Memory B cell (primary cell): ENCODE measurements at places on chromosomes 12 and 14.

GRCh38 chr14:35285168-35286002 is 6.8 kb upstream of the PSMA6 start:
- DNase-seq = peak; percentile 23
- H3K4me1 ChIP-seq = peaks cover 30% of the 10 kb centered on the region
- no peaks in the 10 kb centered on the region for H3K27me3 ChIP-seq
- H3K36me3 ChIP-seq = peaks cover 10% of the 10 kb centered on the region
- peak overlapping the region; percentile 75 for H3K4me3 ChIP-seq
- peak overlapping the region; percentile 67 for H3K27ac ChIP-seq

DNA sequence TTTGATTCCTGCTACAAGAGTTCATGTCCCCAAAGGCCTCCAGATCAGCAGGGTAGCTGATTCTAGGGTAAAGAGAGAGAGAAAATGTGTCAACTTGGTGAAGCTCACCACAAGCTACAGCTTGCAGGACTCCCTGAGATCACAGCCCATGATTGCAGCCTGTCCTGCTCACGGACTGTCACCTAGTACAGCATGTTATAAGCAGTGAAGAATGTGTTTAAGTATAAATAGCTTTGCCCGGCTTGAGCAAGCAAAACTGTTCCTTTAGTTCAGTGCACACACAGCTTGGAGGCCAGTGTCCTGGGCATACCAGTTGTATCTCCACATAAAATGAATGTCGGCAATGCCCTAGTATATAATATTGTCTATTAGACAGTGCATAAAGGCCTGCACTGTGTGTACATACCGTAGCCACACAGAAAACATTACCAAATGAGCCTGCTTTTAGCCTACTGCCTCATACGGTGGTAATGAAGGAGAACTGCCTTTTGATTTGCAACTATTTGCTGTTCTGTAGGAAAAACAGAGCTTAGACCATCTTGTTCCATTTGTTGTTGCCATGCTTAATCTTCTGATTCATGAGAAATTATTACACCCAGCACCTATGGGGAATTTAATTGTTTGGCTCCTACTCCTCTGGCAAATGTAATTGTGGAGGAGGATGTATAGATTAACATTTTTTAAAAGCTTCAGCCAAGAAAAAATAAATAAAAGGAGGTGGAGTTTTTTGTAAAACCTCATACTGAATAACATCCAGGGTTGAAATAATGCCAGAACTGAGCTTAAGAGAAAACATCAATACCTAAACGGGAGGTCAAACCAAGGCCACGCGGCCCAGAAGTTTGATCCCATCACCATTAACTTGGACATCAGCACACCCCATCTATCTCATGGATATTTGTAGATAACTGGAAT is 108.1 kb upstream of the G2E3 start:
- no peaks in the 10 kb centered on the region for H3K4me1 ChIP-seq
- no peak overlapping the region for H3K27ac ChIP-seq
- no peak overlapping the region for H3K4me3 ChIP-seq
- no peaks in the 10 kb centered on the region for H3K27me3 ChIP-seq

DNA sequence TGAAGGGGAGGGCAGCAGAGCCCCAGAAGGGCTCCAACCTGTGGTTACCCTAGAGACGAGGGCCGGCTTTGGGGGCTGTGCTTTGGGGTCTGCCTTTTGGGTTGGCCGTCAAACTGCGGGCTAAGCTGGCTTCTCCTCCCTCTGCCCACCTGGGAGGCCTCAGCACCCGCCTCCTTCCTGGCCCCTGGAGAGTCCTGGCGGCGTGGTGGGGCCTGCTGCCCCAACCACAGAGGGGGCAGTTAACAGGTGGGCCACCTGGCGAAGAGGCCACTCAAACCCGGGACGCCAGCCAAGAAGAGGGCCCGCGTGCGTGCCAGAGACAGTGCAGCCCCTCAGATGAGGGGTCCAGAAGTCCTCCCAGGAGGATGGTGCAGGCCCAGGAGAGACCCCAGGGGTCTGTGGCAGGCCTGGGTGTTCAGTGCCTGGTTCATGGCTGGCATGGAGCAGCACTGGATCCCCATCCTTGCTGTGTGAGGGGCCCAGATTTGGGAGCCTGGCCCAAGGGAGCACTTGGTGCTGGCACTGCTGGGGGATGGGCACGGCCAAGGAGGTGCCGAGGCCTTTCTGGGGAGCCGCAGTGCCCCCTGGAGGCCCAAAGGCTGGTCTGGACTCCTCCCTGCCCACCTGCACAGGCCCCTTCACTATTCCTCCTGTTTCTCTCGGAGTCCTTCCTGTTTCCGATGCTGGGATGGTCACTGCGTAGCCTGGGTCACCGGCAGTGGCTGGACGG is 48.8 kb downstream of the LRCOL1 start:
- H3K4me3 ChIP-seq = peak overlapping the region; percentile 84
- H3K27ac ChIP-seq = no peak overlapping the region
- H3K36me3 ChIP-seq = peaks cover 8% of the 10 kb centered on the region
- peaks cover 15% of the 10 kb centered on the region for H3K4me1 ChIP-seq
- DNase-seq = peak; percentile 31

DNA sequence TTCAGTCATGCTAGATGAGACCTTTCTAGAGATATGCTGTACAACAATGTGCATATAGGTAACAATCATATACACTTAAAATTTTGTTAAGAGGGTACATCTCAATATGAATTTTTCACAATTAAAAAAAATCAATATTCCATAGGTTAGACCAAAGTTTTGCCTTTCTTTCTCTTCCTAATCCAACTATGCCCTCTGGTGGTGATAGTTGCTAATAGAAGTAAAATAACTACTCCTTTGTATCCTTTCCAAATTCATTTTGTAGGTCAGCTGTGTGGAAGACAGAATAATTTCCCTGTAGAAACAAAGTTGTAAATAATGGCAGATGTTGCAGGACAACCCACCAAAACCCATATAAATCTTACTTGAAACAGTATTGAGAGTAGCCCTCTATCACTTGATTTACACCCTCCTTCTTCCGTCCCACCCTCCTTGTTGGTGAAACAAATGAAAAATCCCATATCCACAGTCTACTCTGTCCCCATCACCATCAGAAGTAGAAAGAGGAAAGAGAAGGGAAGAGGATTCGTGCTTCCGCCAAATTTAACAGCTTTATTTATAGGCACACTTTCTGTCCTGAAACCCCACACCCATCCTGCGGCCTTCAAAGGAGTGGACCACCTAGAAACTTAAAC is 34.2 kb upstream of the KICS2 start:
- peak; percentile 47 for DNase-seq
- H3K4me1 ChIP-seq = no peaks in the 10 kb centered on the region
- no peak overlapping the region for H3K4me3 ChIP-seq
- H3K27ac ChIP-seq = no peak overlapping the region
- peaks cover 1% of the 10 kb centered on the region for H3K27me3 ChIP-seq

DNA sequence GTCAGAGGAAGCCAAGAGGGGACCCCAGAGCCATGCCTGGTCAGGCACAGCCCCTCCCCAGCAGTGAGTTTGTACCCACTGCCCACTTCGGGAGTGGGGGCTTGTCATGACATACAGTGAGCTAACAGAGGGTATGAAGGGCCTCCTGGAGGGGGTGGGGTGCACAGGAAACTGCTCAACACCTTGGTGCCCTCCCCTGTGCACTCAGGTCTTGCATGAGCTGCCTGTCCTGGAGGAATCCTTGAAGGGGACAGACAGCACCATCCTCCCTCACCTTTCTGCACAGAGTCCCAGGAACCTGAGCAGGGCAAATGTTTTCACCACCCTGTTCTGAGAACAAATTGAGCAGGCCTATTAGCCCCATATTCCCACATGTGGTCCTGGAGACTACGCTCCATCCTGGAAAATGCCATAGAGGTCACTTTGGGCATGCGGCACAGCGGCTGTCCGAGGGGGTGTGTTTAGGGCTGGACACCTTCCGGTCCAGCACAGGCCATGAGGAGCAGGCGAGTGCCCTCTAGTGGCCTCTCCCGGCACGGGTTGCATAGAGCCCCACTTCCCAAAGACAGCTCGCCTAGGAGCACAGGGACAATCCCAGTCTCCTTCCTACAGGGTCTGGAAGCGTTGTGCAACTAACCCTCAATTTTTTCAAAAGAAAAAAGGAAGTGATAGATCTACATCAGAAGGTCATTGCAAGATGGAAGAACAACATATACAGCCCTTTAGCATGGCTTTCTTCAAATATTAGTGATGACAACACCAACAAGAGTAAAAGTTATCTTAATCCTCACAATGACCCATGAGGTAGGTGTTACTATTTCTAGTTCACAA is 31.9 kb upstream of the ZFP36L1 start:
- no peak overlapping the region for H3K4me3 ChIP-seq
- H3K4me1 ChIP-seq = peaks cover 40% of the 10 kb centered on the region
- no peaks in the 10 kb centered on the region for H3K27me3 ChIP-seq
- H3K27ac ChIP-seq = no peak overlapping the region
- no peaks in the 10 kb centered on the region for H3K36me3 ChIP-seq

DNA sequence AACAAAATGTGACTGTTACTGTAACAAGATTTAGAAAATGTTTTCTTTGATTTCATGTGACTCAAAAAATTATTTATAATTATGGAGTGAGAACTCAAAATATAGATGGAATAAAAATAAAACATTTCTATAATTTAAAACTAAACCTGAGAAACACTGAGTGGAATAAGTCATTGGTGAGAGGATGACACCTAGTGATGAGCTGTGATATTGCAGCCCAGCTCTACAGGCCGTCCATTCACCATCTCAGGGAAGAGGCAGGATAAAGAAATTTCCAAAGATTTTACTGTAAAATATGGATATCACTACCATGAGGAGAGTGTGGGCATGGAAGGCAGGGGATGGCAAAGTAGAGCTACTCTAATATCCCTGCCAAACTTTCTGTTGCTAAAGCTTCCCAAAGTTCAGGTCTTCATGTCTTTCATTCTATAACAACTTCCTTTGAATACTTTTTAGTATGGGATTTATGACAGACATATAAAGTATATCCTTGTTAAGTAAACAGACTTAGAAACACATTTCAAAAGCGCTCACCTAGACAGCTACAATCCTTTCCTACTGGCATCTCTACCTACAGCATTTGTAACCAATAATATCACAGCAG is 308.0 kb downstream of the ITPR2 start:
- H3K27ac ChIP-seq = no peak overlapping the region
- no peak overlapping the region for H3K4me3 ChIP-seq
- H3K27me3 ChIP-seq = no peaks in the 10 kb centered on the region
- peaks cover 22% of the 10 kb centered on the region for H3K36me3 ChIP-seq
- peaks cover 9% of the 10 kb centered on the region for H3K4me1 ChIP-seq

DNA sequence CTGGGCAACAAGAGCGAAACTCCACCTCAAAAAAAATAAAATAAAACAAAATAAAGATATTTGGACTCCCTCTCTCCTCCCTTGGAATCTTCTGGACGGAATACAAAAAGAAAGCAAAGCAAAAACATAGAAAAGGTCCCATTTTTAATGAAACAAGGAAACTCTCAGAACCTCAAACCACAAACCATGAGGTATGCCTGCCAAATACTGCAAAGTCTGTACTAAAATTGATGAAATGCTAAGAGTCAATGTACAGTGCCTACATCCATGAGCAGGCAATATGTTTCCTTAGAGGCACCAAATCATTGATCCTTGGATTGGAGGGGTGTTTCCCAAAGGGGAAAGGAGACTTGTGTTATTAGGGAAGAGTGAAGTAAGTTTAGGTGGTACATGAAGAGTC is 8.2 kb upstream of the RPS6KA5 start:
- H3K4me3 ChIP-seq = no peak overlapping the region
- H3K4me1 ChIP-seq = peaks cover 17% of the 10 kb centered on the region
- H3K27ac ChIP-seq = no peak overlapping the region
- H3K27me3 ChIP-seq = no peaks in the 10 kb centered on the region

DNA sequence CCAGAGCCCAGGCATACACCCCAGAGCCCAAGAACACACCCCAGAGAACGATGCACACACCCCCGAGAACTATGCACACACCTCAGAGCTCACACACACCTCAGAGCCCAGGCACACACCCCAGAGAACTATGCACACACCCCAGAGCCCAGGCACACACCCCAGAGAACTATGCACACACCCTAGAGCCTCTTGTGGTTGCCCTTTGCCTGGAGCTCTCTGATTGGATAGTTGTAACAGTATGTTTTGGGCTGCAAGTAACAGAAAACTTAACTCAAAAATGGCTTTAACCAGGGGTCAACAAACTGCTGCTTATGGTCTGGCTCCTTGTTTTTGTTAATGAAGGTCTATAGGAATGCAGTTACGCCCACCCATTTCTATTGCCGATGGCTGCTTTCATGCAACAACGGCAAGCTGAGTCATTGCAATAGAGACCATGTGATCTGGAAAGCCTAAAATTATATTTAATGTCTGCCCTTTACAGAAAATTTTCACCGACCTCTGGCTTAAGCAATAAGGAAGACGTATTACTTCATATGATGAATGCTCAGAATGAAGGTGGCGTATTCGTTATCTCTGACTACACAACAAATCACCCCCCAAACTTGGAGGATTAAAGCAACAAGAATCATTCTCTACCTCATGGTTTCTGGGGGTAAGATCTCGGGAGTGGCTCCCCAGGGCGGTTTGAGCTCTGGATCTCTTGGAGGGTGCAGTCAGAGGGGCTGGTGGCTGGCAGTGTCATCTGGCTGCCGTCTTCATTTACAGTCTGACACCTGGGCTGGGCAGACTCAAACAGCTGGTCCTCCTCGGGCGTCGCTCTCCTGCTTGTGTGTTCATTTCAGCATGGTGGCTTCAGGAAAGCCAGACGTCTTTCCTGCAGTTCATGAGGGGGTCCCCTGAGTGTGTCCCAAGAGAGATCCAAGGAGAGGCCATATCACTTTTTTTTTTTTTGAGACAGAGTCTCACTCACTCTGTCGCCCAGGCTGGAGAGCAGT is 66.3 kb upstream of the NCOR2 start:
- DNase-seq = no peak
- H3K27ac ChIP-seq = no peak overlapping the region
- H3K4me3 ChIP-seq = no peak overlapping the region
- peaks cover 22% of the 10 kb centered on the region for H3K27me3 ChIP-seq
- H3K4me1 ChIP-seq = peaks cover 3% of the 10 kb centered on the region

DNA sequence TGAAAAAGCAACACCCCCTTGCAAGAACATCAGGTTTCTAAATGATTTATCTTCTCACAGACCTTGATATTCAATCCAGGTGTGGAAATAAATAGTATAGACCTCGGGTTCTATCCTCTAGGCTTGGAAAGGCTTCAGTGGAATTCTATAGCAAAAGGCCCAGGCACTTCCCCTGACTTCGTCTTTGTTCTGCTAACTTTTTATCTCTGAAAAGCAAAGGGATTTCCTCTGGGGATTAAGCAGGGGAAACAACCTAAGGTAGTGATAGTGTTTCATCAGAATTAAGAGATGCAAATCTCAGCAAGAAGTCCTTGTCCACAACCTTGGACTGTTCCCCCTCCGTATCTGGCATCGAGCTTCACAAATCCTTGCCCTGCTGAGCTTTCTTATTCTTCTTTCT is 59.5 kb upstream of the DUSP6 start:
- DNase-seq = no peak
- H3K4me1 ChIP-seq = peaks cover 3% of the 10 kb centered on the region
- no peaks in the 10 kb centered on the region for H3K27me3 ChIP-seq
- H3K4me3 ChIP-seq = no peak overlapping the region
- peaks cover 7% of the 10 kb centered on the region for H3K36me3 ChIP-seq

DNA sequence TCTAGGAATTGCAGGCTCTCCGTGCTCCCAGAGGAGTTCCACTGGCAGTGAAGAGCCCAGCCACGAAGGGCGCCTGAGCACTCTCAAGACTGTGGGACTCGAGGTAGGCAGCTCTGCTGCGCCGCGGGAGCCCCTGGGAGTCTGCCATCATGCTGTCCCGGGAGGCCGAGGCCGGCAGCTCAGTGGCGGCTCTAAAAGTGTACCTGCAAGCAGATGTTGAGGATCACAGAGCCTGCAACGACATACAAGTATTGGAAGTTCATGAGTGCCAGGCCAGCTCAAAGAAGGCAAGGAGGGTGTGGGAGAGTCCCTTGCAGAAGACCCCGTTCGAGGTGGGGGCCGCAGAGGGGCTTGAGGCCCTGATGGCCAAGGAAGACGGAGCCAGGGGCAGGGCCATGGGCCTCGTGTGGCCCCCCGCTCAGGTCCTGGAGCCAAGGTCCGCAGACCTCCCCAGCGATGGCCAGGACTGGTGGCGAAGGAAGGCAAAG is 62.7 kb downstream of the MUCL1 start:
- peaks cover 2% of the 10 kb centered on the region for H3K27me3 ChIP-seq
- no peaks in the 10 kb centered on the region for H3K36me3 ChIP-seq
- DNase-seq = no peak
- H3K4me1 ChIP-seq = no peaks in the 10 kb centered on the region
- no peak overlapping the region for H3K4me3 ChIP-seq
